Central memory CD4-positive, alpha-beta T cell (primary cell): ENCODE measurements at places on chromosomes 11 and 22.

DNA sequence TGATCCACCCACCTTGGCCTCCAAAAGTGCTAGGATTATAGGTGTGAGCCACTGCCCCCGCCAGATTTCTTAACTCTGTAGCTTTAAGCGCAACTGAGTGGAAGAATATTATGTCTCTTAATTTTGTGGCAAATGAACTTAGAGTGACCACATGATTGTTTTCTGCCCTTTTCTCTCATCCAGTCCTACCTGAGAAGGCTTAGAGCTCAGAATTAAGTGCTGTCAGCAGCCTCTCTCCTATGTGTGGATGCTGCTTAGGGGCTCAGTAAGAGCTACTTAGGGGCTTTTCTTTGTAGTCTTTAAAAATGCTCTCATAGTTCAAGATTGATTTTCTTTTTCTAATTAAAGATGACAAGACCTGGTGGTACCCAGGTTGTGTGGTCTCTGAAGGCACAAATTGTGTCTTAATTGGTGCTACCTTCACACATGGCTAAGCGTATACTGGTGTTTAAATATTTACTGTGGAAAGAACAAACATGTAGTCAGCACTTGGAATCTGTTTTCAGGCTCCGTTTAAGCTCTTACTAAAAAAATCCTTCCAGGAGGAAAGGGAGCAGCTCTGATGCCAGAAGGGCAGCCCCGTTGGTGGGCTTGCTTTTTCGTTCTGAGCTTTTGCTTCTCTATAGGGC is 59.3 kb downstream of the DEPDC5 start:
- no peak for DNase-seq

- DNase-seq, result no peak
Measured at GRCh38 chr22:17753401-17753989, 20.8 kb downstream of the BID start.

DNA sequence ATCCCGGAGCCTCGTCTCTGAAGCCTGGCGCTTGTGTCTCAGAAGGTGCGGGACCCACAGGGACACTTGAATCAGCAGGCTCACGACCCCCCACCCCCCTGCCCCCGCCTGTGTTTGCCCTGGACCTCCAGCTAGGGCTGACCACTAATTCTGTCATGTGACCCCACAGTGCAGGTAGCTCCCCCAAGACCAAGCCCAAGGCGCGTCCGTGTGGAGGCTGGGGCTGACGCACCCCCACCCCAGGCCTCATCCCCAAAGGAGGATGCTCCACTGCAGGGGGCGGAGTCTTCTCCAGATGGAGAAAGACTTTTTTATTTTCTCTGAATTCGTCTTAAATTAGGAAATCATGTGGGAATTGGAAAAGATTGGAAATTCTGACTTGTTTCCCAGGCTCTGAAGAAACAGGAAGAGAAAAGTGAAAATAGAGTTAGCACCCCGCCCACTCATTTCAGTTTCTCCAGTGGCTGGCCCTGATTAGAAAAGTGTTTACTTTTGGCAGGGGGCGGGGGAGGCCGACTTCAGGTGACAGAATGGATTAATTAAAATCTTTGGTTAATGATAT is 1.0 kb upstream of the RELA start:
- DNase-seq, result peak; percentile 34

- no peak for DNase-seq
Measured at GRCh38 chr11:88421530-88421929, 84.0 kb upstream of the CTSC start.

- DNase-seq, result no peak
Measured at GRCh38 chr11:59011655-59012397, 72.5 kb downstream of the GLYATL1 start.

DNA sequence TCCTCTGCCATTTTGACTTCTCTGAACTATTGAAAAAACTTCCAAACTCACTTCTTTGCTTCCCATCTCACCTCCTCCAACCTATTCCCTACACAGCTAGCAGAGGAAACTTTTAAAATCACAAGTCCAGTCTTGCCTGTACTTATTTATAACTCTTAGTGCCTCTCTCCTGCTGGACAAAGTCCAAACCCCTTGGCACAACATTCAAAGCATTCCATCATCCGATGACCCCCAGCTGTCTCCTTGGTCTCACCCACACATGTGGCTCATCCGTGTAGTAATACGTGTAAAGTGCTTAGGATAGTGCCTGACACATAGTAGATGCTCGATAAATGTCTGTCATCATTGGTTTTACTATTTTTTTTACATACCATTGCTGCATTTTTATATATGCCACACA is 101.4 kb downstream of the PARVA start:
- DNase-seq, result no peak

- DNase-seq, result peak; percentile 30
Measured at GRCh38 chr11:14357881-14358728, 878 bp downstream of the RRAS2 start.

DNA sequence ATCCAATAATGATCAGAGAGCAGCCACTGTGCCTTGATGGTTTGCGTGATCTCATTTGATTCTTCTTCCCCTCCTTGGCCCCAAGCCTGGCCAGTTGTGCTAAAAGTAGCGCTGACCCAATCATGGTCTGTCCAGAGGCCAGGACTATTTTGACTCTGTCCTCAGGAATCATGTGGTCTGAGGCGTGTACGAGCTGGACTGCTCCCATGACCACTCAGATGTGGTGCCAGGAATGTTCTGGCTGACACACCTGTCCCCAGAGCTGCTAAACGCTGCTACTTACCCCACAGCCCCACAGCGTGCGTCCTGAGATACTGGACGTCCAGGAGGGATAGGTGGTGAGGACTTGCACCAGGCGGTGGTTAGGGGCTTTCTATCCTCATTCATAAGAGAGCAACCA is 70.5 kb downstream of the FEZ1 start:
- no peak for DNase-seq
